ENCODE measurements at places on chromosomes 2 and 18.

GRCh38 chr2:164706522-164706921, 85.2 kb upstream of the GRB14 start:
- DNase-seq = no peak
- H3K4me3 ChIP-seq = no peak overlapping the region
- no peaks in the 10 kb centered on the region for H3K4me1 ChIP-seq
- H3K36me3 ChIP-seq = no peaks in the 10 kb centered on the region
- H3K27ac ChIP-seq = no peak overlapping the region

GRCh38 chr18:50649821-50650220, 89.9 kb downstream of the MAPK4 start:
- no peak overlapping the region for H3K27ac ChIP-seq
- no peaks in the 10 kb centered on the region for H3K36me3 ChIP-seq
- H3K4me1 ChIP-seq = no peaks in the 10 kb centered on the region
- no peak for DNase-seq

- H3K4me1 ChIP-seq = no peaks in the 10 kb centered on the region
- no peaks in the 10 kb centered on the region for H3K27me3 ChIP-seq
- no peak overlapping the region for H3K27ac ChIP-seq
- no peak for DNase-seq
Measured at GRCh38 chr18:27447930-27448329, 262.8 kb upstream of the CHST9 start.

DNA sequence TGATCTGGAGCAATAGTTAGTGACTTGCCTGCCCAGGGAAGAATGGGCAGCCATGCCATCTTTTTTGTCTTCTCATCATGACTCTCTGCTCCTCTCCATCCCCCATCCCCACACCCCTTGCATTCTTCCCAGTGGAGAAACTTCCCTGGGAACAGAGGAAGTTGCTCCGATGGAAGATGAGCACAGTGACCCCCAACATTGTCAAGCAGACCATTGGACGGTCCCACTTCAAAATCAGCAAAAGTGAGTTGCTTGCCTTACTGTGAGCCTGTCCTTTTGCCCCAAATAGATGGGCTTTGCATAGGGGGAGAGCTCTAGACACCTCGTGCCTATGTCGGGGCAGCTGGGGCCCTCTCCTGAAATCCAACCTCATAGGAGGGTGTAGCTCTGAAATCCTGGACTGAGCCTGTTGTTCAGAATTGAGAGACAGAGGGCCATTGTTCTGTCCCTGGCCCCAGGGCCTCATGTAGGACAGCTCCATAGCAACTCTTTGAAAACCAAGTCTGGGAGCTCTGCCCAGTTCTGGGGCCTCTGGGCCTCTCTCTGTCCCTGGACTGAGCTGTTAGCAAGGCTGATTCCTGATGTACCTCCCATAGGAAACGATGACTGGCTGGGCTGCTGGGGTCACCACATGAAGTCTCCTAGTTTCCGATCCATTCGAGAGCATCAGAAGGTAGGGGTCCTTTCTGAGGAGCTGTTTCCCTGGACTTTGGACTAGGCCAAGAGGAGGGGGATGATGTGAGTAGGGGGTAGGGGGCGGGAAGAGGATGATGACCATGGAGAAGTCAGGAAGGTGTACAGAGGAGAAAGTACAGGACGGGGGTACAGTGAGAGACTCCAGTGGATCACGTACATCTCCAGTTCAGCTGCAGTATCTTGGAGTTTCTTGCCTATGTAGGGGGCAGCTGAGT, 35.2 kb downstream of the TTLL4 start:
- peaks cover 30% of the 10 kb centered on the region for H3K36me3 ChIP-seq
- DNase-seq = no peak
- H3K27ac ChIP-seq = peak overlapping the region; percentile 37
- no peak overlapping the region for H3K4me3 ChIP-seq

DNA sequence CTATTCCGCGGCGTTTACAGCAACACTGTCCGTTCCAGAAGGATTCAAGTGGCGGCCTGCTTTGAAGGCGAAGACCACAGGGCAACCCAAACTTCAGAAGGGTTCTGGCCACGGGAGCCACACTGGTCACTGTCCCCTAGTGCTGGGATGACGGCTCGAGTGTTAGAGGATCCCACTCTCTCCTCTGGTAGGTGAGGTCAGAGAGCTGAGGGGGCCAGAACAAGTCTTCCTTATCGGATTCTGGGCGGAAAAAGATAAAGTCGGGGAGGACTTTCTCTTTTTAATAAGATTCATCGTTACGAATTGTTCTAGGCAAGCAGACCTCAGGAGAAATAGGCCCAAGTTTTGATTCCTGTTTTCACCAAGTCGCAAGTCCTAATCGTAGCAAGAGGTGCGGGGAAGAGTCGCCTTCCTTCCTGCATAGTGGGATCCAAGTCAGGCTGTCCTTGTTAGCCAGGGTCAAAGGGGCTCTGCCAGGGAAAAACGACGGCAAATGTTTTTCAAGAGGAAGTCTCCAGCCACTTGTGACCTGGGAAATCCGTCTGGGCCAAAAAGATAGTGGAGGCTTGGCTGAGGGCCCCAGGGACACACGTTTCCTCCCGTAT, 864 bp upstream of the MYL12A start:
- DNase-seq = no peak
- H3K4me3 ChIP-seq = peak overlapping the region; percentile 91
- H3K36me3 ChIP-seq = peaks cover 2% of the 10 kb centered on the region
- peak overlapping the region; percentile 95 for H3K27ac ChIP-seq
- H3K4me1 ChIP-seq = peaks cover 6% of the 10 kb centered on the region
- no peaks in the 10 kb centered on the region for H3K27me3 ChIP-seq

DNA sequence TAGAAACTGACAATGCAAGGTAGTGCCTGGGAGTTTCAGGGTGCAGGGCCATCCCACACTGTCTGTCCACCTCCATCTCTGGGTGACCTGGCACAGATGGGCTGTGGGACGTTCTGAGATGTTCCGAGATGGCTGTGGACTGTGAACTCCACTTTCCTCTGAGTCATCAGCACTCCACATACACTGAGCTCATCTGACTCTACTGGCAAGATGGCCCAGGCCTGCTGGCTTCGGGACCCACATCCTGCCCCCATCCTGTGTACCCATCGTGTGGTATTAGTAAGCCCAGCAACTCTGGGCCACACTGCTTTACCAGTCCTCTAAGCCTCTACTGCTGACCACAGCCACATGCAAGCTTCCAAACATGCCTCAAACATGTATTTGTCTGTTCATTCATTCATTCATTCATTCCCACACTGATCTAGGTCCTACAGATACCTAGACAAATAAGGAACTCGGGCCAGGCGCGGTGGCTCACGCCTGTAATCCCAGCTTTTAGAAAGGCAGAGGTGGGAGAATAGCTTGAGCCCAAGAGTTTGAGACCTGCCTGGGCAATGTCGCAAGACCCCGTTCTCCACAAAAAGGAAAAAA, 124.8 kb upstream of the CXCR4 start:
- H3K4me3 ChIP-seq = no peak overlapping the region
- H3K4me1 ChIP-seq = peaks cover 21% of the 10 kb centered on the region
- H3K36me3 ChIP-seq = no peaks in the 10 kb centered on the region
- no peak for DNase-seq
- no peak overlapping the region for H3K27ac ChIP-seq

DNA sequence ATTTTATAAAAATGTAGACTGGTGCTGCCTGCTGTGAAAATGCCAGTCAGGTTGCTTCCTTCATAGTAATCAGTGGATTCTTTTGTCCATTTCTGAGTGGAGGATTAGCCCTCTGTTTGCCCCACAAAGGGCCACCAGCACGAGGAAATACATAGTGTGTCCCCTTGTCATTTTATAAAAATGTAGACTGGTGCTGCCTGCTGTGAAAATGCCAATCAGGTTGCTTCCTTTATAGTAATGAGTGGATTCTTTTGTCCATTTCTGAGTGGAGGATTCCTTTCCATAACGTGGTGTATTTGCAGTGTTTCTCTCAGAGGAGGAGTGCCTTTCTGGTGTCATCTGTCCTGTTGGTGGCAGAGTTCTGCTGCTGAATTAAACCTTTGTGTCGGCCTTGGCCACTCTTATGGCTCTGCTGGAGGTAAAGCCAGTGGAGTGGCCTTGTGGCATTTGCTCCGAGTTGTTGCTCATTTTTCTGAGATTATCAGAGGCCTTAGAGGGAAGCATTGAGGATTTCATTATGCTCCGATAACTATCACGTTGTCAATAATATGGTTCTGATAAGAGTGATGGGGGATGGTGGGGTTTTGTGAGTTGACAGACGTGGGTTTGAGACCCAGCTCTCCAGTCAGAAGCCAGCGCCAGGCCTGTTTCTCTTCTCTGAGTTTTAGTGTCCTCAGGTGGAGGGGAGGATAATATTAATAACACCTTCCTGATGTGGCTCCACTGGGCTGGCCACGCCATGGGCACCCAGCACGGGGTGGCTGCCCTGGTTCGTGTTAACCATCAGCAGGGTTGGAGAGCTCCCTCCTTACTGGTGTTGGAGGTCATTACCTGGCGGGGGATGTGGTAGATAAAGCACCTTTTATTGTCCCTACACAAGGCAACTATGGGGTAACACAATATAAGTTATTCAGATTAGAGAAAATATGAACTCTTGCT, 96.6 kb downstream of the NEDD4L start:
- no peaks in the 10 kb centered on the region for H3K27me3 ChIP-seq
- H3K4me1 ChIP-seq = no peaks in the 10 kb centered on the region
- no peaks in the 10 kb centered on the region for H3K36me3 ChIP-seq
- no peak overlapping the region for H3K27ac ChIP-seq
- no peak for DNase-seq

- peak overlapping the region; percentile 45 for H3K4me3 ChIP-seq
- H3K27ac ChIP-seq = peak overlapping the region; percentile 52
- H3K4me1 ChIP-seq = peaks cover 20% of the 10 kb centered on the region
- no peaks in the 10 kb centered on the region for H3K27me3 ChIP-seq
- peaks cover 11% of the 10 kb centered on the region for H3K36me3 ChIP-seq
- peak; percentile 53 for DNase-seq
Measured at GRCh38 chr2:118103951-118104940, 16.0 kb downstream of the INSIG2 start.

Data from GM12878 (cell line).